ENCODE measurements at places on chromosomes 6 and 20.

DNA sequence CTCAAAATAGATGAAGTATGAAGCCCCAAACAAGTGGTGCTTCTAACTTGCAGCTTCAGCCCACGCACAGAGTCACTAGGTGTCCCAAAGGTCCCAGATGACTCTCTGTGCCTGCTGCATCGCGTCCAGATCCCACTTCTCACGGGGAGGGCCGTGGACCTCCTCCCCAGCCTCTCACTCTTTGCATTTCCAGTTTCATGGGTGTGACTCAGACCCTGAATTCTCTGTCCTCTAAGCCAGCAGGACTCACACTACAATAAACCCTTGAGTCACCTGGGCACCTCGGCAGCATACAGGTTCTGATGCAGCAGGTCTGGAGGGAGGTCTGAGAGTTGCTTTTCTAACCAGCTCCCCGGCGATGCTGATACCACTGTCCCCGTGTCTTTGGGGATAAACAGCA, 114.0 kb upstream of the RIN2 start:
- DNase-seq, result no peak

DNA sequence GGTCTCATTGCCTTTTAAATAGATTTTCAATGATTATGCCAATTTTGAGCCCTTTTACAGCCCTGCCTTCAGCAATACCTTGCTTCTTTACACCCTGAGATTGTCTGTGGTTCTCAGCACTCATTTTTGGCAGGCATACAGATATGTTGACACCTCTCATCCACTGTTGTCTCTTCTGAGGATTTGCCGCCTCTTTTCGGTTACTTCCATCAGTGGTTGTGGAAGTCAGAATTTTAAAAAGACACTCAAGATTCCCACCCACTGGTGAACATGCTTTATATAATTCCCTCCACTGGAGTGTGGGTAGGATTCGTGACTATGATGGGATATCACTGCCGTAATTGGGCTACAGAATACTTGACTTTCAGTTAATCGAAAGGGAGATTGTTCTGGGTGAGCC, 37.4 kb upstream of the KIF13A start:
- no peak for DNase-seq

- no peak for DNase-seq
Observed at GRCh38 chr20:17797161-17797560, 97.4 kb downstream of the BANF2 start.

GRCh38 chr6:127031511-127031910, 87.0 kb upstream of the RSPO3 start:
- DNase-seq, result no peak

DNA sequence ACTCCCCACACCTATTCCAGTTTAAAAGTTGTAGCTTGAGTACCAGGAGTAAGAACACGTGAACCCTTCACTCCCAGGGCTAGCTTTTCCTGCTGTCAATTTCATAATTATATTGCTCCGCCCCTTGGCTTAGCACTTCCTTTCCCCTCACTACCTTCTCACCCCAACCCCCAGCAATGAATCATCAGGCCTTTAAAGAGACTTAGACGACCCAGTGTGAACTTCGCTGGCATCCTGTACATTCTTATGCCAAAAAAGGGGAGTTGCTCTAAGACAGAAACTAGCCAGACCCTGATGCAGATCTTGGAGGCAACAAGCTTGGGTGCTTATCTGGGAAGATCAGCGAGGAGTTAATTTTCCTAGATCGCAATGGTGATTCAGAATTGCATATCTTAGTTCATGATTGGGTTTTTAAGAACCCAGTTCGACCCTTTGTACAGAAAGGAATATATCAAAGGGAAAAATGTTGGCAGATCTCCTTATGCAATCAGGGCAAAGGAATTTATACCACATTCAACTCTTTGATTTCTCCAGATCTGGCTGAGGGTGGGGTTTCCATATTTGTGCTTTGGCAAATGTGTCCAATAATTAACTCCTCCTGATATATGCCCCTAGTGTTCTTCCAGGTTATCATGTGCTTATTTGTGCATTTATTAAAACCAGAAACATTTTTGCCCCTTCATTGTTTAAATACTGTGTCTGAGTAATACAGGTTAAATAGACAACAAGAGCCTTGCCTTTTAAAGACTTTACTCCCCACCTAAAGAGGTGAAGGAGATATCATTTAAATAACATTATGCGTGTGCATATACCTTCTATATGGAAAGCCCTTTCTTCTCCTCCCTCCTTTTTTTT, 8.1 kb upstream of the ATXN1 start:
- DNase-seq, result no peak

- no peak for DNase-seq
Observed at GRCh38 chr6:155411154-155412052, 44.2 kb downstream of the NOX3 start.

DNA sequence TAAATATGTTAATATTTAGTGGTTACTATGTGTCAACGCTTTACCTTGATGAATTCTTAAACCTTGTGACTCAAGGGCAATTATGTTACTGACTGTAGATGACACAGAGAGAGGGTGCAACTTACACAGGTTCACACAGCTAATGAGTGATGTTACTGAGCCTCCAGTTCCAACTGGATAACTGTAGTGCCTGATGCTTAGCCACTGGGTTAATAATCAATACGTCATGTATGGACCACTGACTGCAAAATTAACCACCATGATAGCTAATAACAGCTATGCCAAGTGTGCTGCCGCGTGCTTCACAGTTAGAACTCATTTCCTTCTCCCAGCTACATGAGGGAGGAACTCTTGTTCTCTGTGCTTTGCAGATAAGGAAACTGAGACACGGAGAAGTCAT, 45.4 kb downstream of the SIRPA start:
- no peak for DNase-seq

- no peak for DNase-seq
Observed at GRCh38 chr6:142833798-142834197, 111.2 kb downstream of the HIVEP2 start.

- DNase-seq, result no peak
Observed at GRCh38 chr6:51322505-51322904, 503.8 kb downstream of the TFAP2B start.

DNA sequence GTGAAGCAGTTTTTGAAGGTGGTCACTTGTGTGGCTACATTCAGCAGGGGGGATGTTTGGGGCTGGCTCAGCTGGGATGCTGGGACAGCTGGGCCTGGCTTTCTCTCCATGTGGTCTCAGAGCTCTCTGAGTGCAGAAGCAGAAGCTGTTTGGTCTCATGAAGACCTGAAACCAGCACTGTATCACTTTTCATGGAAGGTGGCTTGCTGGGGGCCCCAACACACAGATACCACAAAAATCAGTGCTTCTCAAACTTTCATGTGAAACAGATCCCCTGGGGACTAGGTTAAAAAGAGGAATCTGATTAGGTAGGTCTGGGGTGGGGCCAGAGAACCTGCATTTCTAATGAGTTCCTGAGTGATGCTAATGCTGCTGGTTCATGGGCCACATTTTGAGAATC, 347.3 kb downstream of the DHX35 start:
- no peak for DNase-seq

- DNase-seq, result no peak
Observed at GRCh38 chr6:73204252-73204651, 21.0 kb downstream of the KHDC1L start.

DNA sequence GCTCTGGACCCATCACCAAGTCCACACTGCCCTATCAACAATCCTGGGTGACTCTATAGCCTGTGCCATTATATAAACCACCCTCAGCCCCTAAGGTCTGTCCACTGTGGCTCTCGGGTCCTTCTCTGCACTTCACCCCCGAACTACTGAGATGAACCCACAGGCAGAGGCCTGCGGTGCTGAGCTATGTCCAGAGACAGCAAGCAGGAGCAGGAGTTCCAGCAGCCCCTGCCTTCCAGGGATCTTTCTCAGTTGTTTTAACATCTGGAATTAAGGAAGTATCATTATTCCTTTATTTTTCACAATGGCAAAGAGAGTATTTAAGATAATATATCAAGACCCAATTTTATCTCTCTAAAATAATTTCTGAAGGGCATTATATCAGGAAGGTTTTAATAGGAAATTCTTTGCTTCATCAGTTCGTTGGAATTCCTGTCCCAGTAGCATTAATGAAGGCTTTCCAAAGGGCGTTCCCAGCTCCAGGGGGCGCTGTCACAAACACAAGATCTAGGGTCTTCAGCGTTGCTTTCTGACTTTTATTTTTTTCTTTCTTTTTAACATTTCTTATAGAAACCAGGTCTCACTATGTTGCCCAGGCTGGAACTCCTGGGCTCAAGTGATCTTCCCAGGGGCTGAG, 27.3 kb downstream of the RRBP1 start:
- no peak for DNase-seq

DNA sequence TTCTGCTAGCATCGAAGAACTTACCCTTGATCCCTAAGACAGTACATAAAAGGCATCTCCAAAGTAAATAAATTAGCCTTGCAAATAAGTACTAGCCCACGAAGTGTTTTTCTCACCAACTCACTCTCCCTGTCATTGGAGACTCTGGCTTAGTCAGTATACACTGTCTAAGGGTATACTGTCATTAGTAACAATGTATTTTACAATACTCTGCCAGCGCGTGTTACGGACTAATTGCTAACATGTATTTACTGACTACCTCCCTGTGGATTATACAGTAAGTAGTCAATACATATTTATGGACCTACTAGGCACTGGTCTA, 72.1 kb downstream of the NFATC2 start:
- no peak for DNase-seq

- no peak for DNase-seq
Observed at GRCh38 chr20:39504710-39505094, 542.6 kb downstream of the DHX35 start.

- DNase-seq, result no peak
Observed at GRCh38 chr6:125528621-125529041, 220.8 kb upstream of the HEY2 start.

- DNase-seq, result no peak
Observed at GRCh38 chr20:15171016-15171415, 833.6 kb upstream of the FLRT3 start.

DNA sequence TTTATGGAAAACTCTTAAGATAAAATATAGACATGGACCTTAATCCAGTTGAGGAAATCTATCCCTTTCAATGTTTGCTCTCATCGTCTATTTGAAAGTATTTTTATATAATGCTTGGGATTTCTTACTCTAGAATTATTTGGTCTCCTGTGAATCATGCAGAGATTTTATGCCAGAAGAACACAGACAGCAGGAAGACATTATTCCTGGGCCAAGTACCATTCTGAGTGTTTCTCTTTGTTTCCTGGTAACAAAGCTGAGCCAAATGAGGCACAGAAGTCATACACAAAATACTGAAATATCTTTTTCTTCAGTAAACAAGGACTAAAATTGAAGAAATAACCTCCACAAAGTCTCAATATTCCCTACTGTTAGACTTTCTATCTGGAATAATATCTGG, 538.2 kb upstream of the EYS start:
- DNase-seq, result no peak

DNA sequence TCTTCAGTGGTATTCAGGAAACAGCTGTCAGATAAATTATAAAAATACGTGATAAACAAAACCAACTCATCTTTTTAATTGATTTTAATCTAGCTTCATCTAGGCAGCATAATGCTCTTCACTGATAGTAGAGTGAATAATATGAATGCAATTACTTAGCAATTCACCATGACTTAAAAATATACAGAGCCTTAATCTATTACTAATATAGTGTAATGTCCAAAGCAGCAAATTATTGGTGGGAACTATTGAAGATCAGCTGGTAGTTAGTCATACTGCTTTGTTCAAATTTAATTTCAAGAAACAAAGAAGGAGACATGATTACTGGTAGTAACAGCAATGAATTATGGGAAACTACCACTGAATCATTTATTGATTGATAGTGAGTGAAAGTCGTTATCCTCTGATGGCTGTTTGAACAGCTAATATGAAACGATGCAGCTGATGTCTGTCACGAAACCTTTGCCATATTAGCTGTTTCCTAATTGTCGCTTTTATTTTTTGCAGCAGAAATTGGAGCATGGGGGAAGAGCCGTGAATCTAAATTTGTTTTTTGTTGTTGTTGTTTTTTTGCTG, 99.2 kb downstream of the NKAIN2 start:
- DNase-seq, result no peak

GRCh38 chr6:168124158-168124557, 45.1 kb upstream of the FRMD1 start:
- DNase-seq, result no peak

GRCh38 chr6:46932526-46933319, 11.0 kb upstream of the ADGRF5 start:
- no peak for DNase-seq

DNA sequence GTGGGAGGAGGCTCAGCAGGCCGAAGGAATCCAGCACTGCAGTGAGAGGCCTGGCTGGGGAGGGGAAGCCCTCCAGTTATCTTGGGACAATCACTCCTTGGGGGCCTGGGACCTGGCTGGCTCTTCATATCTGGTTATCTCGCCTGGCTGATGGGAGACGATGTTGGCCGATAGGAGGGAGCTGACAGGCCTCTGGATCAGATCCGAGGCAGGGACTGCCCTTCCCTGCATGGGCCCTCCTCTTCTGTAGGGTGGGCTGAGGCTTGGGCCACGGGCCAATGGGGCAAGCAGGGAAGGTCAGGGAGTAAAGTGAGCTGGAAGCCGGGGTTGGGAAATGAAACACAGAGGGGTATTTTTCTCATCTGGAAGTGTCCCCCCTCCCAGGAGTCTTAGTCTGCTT, 25.2 kb downstream of the MANBAL start:
- DNase-seq, result no peak

DNA sequence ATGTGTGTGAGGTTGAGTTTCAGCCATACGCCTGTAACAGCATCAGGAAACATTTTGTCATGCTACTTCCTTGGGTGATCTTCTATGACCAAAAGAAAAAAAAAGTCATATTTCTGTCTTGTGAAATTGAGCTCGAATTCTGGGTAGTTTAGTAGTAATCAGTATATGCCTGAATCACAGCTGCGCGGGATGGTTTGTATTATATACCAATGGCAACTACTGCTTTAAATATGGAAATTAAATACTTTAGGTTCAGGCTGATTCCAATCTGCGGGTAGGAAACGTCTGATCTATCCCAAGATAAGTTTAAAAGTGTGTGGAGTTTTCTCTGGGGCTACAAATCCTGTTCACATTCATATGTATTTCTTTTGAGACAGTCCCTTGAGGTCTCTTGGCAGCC, 115.6 kb upstream of the FERMT1 start:
- no peak for DNase-seq

GRCh38 chr6:120899932-120900331, 434.3 kb downstream of the TBC1D32 start:
- no peak for DNase-seq

DNA sequence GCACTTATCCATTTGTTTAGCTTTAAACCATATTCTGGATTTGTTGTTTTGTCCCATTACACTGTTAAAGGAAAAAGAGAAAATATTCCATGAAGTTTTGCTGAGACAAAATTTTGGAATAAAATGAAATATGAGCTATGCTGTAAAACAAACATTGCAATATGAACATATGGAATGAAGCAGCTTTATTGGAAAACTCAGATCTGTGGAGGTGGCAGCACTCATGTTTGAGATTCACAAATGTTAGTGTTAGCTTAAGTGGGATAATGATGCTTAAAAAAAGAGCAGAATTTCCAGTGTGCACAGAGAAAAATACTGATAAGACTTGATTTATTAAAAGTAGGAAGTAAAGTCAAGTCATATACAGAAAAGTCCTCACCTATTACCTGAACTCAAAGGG, 196.2 kb downstream of the BCKDHB start:
- no peak for DNase-seq

- DNase-seq, result no peak
Observed at GRCh38 chr6:79640146-79641111, 9.3 kb downstream of the SH3BGRL2 start.

- DNase-seq, result no peak
Observed at GRCh38 chr6:131212913-131213312, 77.6 kb downstream of the AKAP7 start.

Data from cortex of kidney (tissue), 1 donor.